NCI-H1417 (cell line): ENCODE measurements at places on chromosomes 11 and 22.

- DNase-seq: no peak
Measured at GRCh38 chr11:69908511-69909220, 89.5 kb upstream of the FGF3 start.

DNA sequence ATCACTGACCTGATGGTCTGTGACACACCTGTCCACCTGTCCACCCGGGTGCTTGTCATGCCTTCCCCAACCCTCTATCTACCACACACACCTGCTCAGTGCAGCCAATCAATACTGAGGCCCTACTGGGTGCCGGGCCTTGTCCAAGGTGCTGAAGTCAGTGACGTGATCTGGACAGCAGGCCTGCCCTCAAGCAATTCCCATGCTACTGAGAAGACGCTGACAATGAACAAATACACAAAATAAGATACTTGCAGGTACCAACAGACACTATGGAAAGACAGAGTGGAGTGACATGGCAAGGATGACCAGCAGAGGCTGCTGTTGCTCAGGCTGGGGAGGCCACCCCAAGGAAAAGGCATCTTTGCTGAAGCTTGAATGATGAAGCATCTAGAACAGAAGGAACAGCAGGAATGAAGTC is 21.2 kb downstream of the PLAAT3 start:
- no peak for DNase-seq

GRCh38 chr11:12211331-12212065 is 101.1 kb downstream of the MICAL2 start:
- no peak for DNase-seq

GRCh38 chr11:4441515-4441914 is 7.6 kb upstream of the OR52K2 start:
- no peak for DNase-seq

- no peak for DNase-seq
Measured at GRCh38 chr11:86940122-86940777, 14.9 kb downstream of the FZD4 start.

DNA sequence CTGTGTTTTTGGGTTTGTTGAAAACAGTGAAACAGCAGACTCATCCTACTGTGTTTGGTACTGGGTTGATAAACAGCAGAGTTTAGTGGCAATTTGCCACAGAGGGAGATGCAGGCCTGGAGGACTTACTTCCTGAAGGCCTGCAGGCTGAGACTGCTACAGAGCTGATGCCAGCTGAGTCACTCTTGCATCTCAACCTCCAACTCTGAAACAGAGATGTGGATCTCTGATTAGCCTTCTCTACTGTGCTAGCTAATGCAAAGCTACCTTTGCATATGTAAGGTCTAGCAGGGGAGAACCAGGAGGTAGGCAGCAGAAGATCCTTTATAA is 14.3 kb downstream of the ATP5MG start:
- DNase-seq: peak; percentile 14

DNA sequence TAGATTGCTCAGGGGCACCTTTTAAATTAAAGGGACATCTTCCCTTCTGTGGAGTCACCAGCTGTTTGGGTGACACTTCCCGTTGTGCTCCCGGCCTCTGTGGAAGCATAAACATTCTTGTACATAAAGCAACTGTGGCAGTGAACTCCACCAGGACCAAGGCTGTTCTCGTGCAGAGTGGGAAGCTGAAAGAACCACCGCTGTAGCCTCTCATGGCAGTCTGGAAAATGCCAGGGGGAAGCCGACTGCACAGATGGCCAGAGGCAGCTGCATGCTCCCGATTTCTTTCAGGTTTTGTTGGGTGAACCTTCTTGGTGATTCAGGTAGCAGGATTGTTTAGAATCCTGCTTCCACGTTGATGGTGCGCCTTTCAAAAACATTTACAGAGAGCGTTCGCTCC is 10.3 kb downstream of the UBASH3B start:
- no peak for DNase-seq

- DNase-seq: no peak
Measured at GRCh38 chr11:69711822-69712801, 8.3 kb upstream of the FGF19 start.

- DNase-seq: peak; percentile 91
Measured at GRCh38 chr11:560305-561147, at the start of the genes LMNTD2 and RASSF7. Gene LMNTD2, minus strand, starts transcription at chr11:560738. Its CDS starts 22 bp downstream, at chr11:560716. Gene RASSF7, plus strand, starts transcription at chr11:560970. Its CDS starts 799 bp downstream, at chr11:561769.

DNA sequence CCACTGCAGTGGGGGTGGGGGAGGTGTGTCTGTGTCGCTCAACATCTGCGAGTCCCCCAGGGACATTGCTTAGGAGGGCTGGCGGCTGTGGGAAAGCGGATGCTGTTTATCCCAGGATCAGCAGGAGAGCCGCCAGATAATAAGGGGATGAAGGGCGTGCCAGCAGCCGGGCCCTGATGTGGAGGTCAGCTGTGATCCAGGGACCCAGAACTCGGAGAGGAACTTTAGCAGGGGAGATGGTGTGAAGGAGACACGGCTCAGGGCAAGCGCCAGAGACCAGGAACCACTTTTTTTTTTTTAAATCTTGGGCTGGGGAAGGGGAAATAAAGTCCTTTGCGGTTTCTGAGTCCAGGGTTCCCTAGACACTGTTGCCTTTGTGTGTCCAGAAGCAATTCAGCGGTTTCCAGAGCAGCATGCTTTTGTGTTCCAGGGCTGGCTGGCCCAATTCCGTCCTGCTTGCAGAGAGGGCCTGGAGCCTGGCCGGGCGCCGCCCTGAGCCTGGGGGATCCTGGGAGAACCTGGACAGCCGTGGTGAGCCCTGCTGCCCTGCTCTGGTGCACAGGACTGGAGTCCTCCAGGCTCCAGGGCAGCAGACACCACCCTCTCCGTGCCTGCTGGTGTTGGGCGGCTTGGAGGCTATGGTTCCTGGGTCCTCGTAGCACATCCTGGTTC is at the start of gene GRAMD4:
Gene GRAMD4 (plus strand): TSS at position 557 of the 672 bp plus-strand sequence. CDS start 6,414 bp downstream, outside the sequence.
- DNase-seq: no peak

GRCh38 chr11:96136613-96137298 is 206.2 kb downstream of the MAML2 start:
- no peak for DNase-seq

DNA sequence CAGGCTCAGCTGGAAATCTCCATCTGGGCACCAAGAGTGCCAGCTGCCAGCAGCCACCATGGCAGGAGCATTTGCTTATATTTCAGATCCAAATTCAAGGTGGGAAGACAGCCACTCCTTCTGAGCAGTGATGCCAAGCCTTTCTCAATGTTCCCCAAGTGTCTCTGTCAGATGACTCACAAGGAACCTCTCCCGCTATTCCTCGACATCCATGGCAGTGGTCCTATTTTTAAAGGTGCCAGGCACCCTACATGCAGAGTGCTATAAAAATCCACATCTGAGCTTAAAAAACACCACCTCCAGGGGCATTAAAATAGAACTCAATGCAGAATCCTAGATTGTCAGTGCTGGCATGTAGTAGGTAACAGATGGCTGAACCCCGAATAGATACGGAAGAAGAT is 112.1 kb downstream of the SLC1A2 start:
- DNase-seq: no peak

GRCh38 chr11:83982825-83983224 is 696.7 kb upstream of the CCDC90B start:
- DNase-seq: no peak

DNA sequence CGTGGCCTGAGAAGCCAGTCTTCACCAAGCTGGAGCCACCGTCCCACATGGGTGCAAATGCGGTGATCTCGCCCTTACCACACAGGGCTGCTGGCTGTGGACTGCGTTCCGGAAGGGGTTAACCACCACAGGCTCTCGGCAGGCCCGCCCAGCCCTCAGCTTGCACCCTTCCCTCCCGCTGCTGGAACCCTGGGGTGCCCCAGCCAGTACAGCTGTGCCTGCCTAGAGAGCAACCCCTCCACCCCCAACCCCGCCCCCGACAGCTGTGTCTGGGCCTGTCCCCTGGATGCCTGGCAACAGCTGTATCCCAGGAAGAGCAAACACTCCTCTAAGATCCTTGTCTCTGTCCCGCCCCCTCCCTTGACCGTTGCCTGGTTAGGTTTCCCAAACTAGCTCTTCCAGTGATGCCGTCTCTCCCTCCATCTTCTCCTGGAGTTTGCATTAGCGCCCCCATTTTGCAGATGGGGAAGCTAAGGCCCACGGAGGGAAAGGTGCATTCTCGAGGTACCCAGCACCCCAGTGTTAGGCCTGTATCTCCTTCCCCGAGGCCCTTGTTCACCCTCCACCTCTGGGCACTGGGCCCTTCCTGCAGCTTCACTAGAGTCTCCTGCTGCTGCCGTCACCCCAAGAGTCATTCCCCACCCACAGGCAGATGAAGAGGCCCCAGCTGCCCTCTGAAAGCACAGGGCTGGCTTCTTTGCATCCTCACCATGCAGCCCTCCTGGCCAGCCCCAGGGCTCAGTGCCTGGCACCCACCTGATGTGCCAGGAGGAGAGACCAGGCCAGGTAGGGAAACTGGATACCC is 12.6 kb upstream of the COX8A start:
- DNase-seq: peak; percentile 95

GRCh38 chr11:83157594-83158356 is 844 bp downstream of the PCF11 start:
- DNase-seq: peak; percentile 72

DNA sequence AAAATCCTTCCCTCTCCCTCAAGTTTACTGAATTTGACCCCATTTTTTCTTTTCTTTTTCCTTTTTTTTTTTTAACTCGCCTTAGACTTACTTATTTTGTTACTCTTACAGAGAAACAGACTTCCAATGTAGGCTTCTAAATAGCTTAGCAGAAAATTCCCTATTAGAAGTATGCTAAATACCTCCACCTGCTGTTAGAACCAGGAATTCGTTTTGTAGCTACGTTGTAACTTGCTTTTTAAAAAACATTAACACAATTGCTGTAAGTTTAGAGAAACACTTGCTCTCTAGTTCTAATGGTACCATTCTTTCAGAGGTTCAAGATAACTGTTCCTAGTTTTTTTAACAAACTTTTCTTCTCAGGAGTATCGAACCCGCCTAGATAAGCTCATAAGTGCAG is 324.2 kb downstream of the DCDC1 start:
- DNase-seq: peak; percentile 52

GRCh38 chr11:2673871-2674471 is 25.8 kb downstream of the KCNQ1OT1 start:
- DNase-seq: no peak
